Naive B cell (primary cell): ENCODE measurements at places on chromosomes 1 and 21.
A peak's percentile ranks its signal among the peaks of the same experiment; 100 is the strongest.

- no peak for DNase-seq
Observed at GRCh38 chr1:97960470-97960869, 39.6 kb upstream of the DPYD start.

- no peak for DNase-seq
Observed at GRCh38 chr1:245587435-245588115, 432.8 kb downstream of the KIF26B start.

GRCh38 chr1:125087691-125088090 lies 3902.9 kb downstream of the SRGAP2C start:
- no peak for DNase-seq

DNA sequence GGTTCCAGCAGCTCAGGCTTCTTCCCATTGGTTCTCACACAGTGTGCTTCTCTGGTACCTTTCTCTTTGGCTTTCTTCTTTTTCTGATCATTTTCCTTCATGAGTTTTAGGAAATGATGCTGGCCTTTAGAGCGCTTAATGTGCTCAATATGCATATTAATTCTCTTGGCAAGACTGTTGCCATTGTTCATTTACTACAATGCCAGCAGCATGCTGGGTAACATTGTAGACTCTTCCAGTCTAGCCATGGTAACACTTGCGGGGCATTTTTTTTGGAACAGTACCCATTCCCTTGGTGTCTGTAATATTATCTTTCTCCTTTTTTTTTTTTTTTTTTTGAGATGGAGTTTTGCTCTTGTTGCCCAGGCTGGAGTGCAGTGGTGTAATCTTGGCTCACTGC lies 21.7 kb downstream of the UBE4B start:
- DNase-seq: no peak

DNA sequence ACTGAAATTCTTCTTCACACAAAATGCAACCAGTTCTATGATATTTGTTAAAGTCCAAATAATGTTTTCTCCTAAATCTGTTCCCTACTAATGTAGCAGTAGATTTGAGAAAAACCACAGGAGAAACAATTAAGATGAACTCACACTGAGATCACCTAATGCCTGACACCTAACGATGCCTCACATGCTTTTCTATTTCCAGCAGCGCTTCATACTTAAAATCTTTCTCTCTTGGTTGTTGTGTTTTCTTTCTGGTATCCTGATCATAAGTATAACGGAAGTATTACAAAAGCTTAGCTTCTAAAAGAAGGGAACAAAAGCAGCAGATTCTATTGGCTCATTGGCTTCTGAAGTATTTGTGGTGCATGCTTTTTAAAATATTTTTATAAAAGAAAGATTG lies 267.2 kb upstream of the SGIP1 start:
- no peak for DNase-seq

- no peak for DNase-seq
Observed at GRCh38 chr1:10762153-10762523, 34.3 kb downstream of the CASZ1 start.

GRCh38 chr21:14119038-14119437 lies 91.7 kb downstream of the LIPI start:
- no peak for DNase-seq

GRCh38 chr1:48242141-48242736 lies 19.7 kb downstream of the SLC5A9 start:
- DNase-seq: no peak

DNA sequence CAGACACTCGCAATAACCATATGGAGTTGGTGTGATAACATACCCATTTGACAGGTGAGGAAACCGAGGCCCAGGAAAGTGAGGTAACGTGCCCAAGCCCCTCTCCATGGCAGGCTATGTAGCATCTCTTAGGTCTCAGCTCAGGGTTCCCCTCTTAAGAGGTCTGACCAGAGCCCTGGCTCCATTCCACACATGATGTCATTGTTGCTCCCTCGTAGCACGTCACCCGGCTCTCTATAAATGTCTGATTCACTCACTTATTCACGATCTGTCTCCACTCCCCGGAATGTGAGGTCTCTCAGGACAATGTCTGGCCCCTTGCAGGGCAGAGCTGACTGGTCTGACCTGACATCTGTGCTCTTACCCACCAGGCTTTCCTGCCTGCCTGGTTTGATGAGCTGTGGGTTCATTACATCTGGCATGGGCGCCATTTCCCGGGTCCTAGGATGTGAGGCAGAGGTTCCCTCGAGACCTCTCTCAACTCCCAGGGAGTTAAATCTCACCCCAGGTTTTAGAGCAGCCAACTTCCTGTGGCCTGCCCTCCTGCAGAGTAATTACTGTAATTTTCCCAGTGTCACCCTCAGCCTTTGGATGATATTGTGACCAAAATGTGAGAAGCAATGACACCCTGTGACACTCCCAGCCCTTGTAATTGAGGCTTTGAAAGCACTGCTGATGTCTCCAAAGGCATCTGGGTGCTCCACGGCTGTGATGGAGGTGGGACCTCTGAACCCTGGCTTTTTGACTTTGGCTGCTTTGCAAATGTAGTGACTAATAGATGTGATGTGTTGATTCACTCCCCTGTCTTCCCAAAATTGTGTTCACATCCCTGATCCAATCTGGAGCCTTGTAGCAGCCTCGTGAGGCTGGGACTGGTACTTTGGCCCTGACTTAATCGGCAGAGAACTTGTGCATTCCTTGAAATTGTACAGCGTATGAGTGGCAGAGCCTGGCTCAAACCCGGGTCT lies 10.6 kb downstream of the ACTL8 start:
- DNase-seq: no peak

DNA sequence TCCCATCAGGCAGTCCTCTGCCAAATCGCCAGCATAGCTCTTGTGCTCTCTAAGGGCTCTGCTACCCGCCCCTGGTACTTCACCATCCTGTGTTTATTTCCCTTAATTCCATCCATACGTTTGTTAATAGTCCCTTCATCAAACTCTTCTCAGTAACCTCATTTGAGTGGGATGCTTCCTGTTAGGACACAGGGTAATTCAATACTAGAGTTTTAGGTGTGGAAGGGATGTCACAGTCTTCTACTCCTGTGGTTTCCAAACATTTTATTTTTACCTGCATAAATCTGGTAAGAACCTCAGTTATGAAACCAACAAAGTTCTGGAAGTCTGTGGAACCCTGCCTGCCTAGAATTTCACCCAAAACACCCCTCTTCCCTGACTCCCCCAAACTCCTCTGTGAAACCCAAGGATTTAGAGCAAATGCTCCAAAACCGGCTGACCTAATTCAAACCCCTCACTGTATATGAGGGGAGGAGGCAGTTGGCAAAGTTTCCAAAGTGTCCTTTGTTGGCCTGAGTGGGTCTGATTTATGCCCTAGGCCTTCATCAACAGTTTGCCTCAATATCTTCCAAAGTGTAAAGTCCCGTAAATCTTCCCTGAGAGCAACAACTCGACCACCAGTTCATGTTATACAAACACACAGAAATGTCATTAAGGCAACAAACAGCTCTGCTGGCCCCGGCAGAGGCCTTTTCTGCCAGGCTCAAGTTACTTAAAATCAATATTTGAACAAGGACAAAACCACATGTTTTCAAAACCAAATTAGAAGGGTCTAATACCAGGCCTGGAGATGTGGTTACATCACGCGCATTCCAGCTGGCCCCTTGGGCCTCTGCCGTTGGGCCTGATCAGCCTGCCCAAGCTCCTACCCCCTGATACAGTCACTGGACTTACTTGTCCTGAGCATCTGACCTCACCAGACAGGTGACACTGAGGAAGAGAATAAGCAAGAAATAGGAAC lies 82.4 kb upstream of the FGGY start:
- DNase-seq: no peak

DNA sequence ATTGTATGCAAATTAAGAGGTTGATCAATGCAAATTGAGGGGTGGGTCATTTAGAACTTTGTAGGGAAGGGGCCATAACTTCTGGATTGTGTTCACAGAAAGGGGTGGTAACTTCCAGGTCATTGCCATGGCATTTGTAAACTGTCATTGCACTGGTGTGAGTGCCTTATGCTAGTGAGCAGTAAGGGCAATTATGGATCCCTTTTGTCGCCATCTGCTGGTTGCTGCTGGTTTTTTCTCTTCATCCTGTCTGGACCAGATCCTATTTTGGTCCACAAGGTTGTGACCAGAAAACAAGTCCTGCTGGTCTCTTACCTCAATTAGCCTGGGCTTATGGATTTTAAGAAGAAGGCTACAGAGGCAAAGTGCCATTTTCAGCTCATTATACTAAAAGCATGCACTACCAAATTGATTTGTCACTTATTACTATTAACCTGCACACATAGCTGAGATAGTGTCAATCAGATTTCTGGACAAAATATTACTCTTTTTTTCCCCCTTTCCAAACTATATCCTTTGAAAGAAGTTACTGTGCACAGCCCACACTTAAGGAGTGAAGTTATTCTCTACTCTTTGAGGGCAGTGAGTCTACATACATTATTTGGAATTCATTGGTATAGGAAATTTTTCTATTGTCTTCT lies 196.2 kb downstream of the ZC3H11B start:
- peak; percentile 36 for DNase-seq

- DNase-seq: no peak
Observed at GRCh38 chr1:32538887-32539583, at the start of gene ZBTB8A. TSS of gene ZBTB8A (plus strand) at chr1:32539427. CDS start at chr1:32592932, 53,505 bp downstream.

GRCh38 chr1:27726173-27727044 lies 648 bp downstream of the FAM76A start:
- no peak for DNase-seq

- DNase-seq: no peak
Observed at GRCh38 chr1:197807216-197807615, 31.9 kb upstream of the DENND1B start.

DNA sequence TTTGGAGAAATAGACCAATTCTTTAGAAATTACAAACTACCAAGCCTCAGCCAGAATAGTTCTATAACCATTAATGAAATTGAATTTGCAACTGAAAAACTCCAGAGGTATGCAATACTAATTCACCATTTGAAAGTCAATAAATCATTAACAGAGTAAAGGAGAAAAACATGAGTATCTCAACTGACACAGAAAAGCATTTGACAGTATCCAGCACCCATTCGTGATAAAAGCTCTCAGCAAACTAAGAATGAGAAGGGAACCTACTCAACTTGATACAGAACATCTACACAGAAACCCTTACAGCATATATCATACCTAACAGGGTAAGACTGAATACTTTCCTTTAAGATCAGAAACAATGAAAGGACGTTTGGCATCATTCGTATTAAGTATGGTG lies 54.3 kb downstream of the ST6GALNAC5 start:
- DNase-seq: no peak

- no peak for DNase-seq
Observed at GRCh38 chr1:160101717-160102522, 3.5 kb upstream of the IGSF8 start.

GRCh38 chr1:229271448-229272159 lies 693 bp downstream of the RAB4A start:
- no peak for DNase-seq

- DNase-seq: no peak
Observed at GRCh38 chr1:43683560-43683959, 23.8 kb upstream of the ST3GAL3 start.

DNA sequence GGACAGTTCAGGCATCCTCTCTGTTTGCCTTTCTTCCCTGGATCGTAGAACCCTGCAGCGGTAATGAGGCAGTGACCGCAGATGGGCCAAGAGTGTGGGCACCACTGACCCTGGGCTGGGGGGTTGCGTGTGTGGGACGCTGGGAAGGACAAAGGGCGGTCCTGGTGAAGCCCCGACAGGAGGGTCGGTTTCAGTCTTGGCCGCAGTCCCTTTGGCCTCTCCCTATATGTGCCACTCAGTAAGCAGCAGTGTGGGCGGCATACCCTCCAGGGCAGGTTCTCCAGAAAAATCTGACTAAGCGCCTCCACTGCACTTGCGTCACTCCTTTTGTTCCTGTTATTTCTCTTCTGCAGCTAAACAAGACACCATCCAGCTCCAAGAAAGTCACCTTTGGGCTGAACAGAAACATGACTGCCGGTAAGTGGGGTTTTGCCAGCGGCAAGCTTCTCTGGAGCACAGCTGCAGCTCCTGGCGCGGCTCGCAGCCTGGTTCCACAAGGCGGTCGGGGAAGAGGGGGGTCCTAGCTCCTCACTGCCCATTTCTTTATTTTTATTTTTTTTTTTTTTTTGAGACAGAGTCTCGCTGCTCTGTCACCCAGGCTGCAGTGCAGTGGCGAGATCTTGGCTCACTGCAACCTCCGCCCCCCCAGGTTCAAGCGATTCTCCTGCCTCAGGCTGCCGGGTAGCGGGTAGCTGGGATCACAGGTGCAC lies 27.7 kb upstream of the PDXK start:
- DNase-seq: no peak

DNA sequence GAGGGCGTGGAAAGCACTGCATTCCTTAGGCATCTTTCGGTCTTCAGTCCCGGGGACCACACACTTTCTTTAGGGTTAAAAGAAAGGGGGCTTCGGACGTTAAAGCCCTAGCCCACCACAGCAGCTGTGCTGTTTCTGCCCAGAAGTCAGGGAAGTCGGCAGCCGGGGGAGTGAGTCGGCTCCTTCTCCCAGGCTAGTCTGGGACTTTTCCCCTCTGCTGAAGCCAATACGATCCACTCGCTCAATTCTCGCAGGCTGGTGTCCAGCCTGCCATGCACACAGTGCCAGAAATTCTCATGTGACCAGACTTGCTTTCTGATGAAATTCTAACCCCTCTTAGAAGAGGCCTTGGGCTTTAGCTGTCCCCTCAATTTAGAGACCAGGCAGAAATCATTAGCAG lies 67.7 kb downstream of the BCAR3 start:
- DNase-seq: no peak

DNA sequence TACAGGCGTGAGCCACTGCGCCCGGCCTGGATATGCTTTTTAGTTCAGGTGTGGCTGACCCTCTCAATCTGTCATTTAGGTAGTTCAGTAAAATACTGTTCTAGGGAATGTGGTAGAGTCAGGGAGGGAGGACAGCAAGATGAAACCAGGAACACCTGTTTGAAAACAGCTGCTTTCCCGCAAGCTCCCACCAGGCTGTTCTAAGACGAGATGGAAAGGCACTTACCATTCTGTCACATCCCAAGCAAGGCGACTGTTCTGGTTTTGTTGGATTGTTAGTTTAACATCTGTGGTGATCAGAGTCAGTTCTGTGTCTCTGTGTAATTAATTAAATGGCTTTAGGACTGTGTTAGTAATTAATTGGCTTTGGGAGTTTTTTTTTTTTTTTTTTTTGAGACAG lies 2.9 kb downstream of the CHAF1B start:
- DNase-seq: no peak

GRCh38 chr1:70922196-70922595 lies 125.4 kb downstream of the PTGER3 start:
- DNase-seq: no peak

DNA sequence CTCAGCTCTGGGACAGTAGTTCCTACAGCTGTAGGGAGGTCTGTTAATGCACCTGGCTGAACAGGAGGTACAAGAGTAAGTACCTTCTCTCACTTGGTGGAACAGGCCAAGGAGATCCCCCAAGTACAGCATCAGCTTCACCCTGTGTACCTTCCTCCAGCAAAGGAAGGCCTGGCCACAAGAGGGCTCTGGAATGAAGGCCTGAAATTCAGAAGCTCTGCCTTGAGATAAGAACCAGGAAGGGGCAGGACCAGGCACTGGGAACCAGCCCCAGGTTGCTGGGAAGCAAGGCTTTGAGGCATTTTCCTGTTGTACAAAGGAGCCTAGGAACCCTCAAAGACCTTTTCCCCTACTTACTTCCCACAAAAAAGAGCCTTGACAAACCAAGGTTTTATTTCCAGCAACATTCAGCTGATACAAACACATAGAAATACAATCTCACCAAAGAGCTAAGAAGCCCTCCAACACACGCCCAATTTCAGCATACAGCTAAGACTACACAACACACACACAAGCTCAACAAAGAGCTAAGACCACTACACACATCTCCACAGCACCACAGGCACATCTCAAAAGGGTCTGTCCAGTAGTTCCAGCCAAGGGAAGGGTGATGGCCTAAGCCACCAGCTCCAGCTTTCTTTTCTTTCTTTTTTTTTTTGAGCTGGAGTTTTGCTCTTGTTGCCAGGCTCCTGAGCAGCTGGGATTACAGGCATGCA lies 23.5 kb downstream of the F11R start:
- peak; percentile 25 for DNase-seq
